Mesothelial cell of epicardium (in vitro differentiated cells): ENCODE measurements at places on chromosomes 1 and 21. TPM values are rescaled to one million over a fixed set of nuclear protein-coding genes. Genes with fewer than 3 reads are reported as not detected.

Gene TTLL10
- total RNA-seq, result 0.32 to 0.47 TPM in 2 of 3 replicates, not detected in the other

Gene PTPN7
- total RNA-seq, result 0.31 to 0.49 TPM (median 0.32 TPM) in 3 replicates

Gene BGLAP
- 5.8 to 7.3 TPM (median 6.8 TPM) in 3 replicates for total RNA-seq

Gene ALX3
- total RNA-seq, result 127 to 136 TPM (median 132 TPM) in 3 replicates

Gene RYR2
- 5.1 to 13.0 TPM (median 6.1 TPM) in 3 replicates for total RNA-seq

Gene SELP
- total RNA-seq, result 0.49 to 0.65 TPM (median 0.61 TPM) in 3 replicates

Gene TRPM2
- total RNA-seq, result 0.09 to 0.16 TPM (median 0.09 TPM) in 3 replicates

Gene CD1B
- total RNA-seq, result not detected in 3 replicates

Gene NOS1AP
- 3.8 to 4.4 TPM (median 4.4 TPM) in 3 replicates for total RNA-seq

Gene SDC3
- 43.2 to 46.7 TPM (median 43.3 TPM) in 3 replicates for total RNA-seq

Gene FCRL5
- total RNA-seq, result not detected in 3 replicates

Gene CYP4B1
- 0.20 to 0.40 TPM (median 0.27 TPM) in 3 replicates for total RNA-seq

DNA sequence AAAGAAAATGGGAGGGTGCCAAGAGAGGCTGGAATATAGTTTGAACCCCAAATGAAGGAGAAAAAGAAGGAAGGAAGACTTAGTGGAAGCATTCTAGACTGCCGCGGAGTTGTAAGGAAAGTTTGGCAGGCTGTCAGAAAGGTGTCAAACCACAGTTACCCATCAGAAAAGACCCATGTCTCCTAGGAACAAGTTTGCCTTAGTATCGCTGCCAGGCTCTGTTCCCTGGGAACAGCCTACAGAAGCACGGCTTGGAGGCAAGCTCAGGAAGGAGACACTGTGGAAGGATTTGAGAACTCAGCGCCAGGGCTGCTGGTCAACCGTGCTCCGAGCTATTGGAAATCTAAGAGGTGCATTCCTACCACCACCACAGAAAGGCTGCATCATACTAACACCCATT, 197.4 kb downstream of the RRAGC start:
- H3K4me3 ChIP-seq, result no peak overlapping the region
- H3K36me3 ChIP-seq, result no peaks in the 10 kb centered on the region
- DNase-seq, result no peak
- H3K27me3 ChIP-seq, result peaks cover 64% of the 10 kb centered on the region
- no peaks in the 10 kb centered on the region for H3K4me1 ChIP-seq

DNA sequence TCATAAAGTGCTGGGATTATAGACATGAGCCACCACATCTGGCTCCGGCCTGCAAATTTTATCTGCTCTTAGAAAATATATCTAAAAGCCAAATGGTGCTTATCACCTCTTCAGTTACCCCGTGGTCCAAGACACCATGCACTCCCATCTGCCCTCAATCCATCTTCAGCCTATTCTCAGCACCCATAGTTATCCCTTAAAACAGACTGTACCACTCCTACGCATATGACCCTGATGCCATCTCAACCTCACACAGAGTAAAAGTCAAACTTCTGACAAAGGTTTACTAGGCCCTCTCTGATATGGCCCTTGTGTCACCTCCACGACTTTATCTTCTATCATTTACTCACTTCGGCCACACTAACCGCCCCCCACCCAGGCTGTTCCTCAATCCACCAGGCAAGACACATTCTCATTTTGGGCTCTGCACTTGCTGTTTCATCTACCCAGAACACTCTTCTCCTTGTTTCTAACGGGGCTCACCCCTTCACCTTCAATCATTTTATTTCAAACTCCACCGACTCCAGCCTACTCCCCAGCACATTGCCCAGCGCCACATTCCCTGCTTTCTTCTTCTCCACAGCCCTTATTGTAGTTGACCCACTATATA, 33.0 kb downstream of the USP48 start:
- no peak overlapping the region for H3K27ac ChIP-seq
- no peak overlapping the region for H3K4me3 ChIP-seq
- H3K27me3 ChIP-seq, result no peaks in the 10 kb centered on the region
- no peak for DNase-seq

- no peak for DNase-seq
- H3K4me1 ChIP-seq, result peaks cover 34% of the 10 kb centered on the region
- peaks cover 15% of the 10 kb centered on the region for H3K36me3 ChIP-seq
- H3K27ac ChIP-seq, result peak overlapping the region; percentile 93
These were observed 3.2 kb downstream of the BTF3L4 start for GRCh38 chr1:52059321-52059720.

- peak overlapping the region; percentile 13 for H3K27ac ChIP-seq
- no peak for DNase-seq
- H3K27me3 ChIP-seq, result no peaks in the 10 kb centered on the region
- H3K36me3 ChIP-seq, result no peaks in the 10 kb centered on the region
- no peak overlapping the region for H3K4me3 ChIP-seq
These were observed 1097.4 kb downstream of the TTLL7 start for GRCh38 chr1:82901561-82901960.

- H3K4me1 ChIP-seq, result peaks cover 2% of the 10 kb centered on the region
- H3K27me3 ChIP-seq, result peaks cover 18% of the 10 kb centered on the region
- H3K27ac ChIP-seq, result no peak overlapping the region
- H3K36me3 ChIP-seq, result no peaks in the 10 kb centered on the region
These were observed 24.5 kb downstream of the LAMB3 start for GRCh38 chr1:209627732-209628196.

GRCh38 chr1:56639211-56639610, 5.9 kb upstream of the PRKAA2 start:
- peaks cover 10% of the 10 kb centered on the region for H3K4me1 ChIP-seq
- DNase-seq, result no peak
- H3K4me3 ChIP-seq, result no peak overlapping the region
- H3K36me3 ChIP-seq, result no peaks in the 10 kb centered on the region

GRCh38 chr21:45899317-45900033, 82.1 kb upstream of the COL6A1 start:
- H3K4me3 ChIP-seq, result no peak overlapping the region
- no peak overlapping the region for H3K27ac ChIP-seq
- H3K4me1 ChIP-seq, result peaks cover 6% of the 10 kb centered on the region

DNA sequence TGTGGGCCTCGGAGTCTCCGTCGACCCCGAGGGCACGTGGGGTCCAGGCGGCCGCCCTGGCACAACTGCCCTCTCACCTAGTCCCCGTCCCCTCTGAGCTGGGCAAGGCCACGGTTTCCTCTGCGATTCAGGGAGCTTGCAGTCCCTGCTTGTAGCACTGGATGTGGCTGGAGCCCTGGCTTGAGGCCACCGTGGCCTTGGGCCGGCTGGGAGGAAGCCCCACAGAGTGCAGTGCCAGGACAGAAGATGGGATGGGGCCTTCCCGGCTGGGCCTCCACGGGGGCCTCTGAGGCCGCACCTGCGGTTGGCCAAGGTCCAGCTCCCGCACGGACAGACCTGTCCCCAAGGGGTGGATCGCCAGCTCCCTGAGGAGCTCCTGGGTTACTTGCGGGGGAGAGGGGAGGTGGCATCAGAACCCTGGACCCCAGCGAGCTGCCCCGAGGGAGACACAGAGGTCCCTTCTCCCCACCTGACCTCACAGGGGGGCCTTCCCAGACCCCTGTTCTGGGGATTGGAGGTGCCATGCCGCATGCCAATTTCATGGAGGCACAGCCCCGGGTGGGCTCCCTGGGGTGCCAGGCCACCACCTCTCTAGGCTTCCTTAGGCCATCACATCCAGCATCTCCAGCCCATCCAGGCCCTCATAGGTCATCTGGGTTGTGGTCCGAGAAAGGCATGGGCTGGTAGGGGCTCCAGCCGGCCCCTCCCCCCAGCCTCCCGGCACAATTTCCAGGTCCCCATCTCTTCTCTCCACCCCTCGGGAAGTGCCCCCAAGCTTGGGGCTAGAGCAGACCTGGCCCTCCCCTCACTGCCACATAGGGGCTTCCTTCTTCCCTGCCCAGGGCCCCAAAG, 80.8 kb downstream of the MORN1 start:
- H3K36me3 ChIP-seq, result peaks cover 19% of the 10 kb centered on the region
- H3K27ac ChIP-seq, result peak overlapping the region; percentile 75
- H3K4me3 ChIP-seq, result no peak overlapping the region
- H3K27me3 ChIP-seq, result no peaks in the 10 kb centered on the region
- DNase-seq, result no peak

GRCh38 chr1:176617881-176618280, 154.9 kb downstream of the PAPPA2 start:
- H3K27ac ChIP-seq, result no peak overlapping the region
- H3K27me3 ChIP-seq, result no peaks in the 10 kb centered on the region
- H3K4me3 ChIP-seq, result no peak overlapping the region
- H3K36me3 ChIP-seq, result no peaks in the 10 kb centered on the region
- DNase-seq, result no peak

DNA sequence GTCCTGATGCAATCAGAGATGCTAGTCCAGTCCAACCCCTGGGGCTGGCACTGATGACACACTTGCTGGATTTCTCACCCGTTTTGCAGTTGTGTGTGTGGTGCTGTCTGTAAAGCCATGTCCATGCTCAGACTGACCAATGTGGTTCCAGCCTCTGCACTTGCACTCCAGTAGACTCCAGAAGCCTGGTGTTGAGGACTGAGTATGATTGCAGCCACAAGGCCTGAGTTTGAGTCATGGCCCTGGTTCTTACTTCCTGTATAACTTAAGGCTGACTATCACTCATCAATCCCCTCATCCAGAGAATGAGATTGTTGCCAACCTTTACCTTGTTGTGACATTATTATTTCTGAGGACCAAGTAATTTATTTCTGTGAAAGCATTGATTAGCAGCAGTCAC, 34.8 kb upstream of the IKBKE start:
- DNase-seq, result no peak
- no peaks in the 10 kb centered on the region for H3K4me1 ChIP-seq
- H3K36me3 ChIP-seq, result peaks cover 25% of the 10 kb centered on the region

GRCh38 chr21:46474382-46474781, 15.7 kb downstream of the DIP2A start:
- no peak overlapping the region for H3K27ac ChIP-seq
- H3K4me3 ChIP-seq, result no peak overlapping the region
- no peaks in the 10 kb centered on the region for H3K4me1 ChIP-seq
- DNase-seq, result no peak

GRCh38 chr1:217484871-217485270, 146.0 kb downstream of the GPATCH2 start:
- no peak for DNase-seq
- no peaks in the 10 kb centered on the region for H3K27me3 ChIP-seq
- H3K4me3 ChIP-seq, result no peak overlapping the region
- peaks cover 27% of the 10 kb centered on the region for H3K36me3 ChIP-seq
- H3K27ac ChIP-seq, result no peak overlapping the region

GRCh38 chr1:221824025-221824424, 82.1 kb upstream of the DUSP10 start:
- no peaks in the 10 kb centered on the region for H3K4me1 ChIP-seq
- DNase-seq, result no peak
- H3K4me3 ChIP-seq, result no peak overlapping the region
- H3K27me3 ChIP-seq, result peaks cover 35% of the 10 kb centered on the region
- no peaks in the 10 kb centered on the region for H3K36me3 ChIP-seq

DNA sequence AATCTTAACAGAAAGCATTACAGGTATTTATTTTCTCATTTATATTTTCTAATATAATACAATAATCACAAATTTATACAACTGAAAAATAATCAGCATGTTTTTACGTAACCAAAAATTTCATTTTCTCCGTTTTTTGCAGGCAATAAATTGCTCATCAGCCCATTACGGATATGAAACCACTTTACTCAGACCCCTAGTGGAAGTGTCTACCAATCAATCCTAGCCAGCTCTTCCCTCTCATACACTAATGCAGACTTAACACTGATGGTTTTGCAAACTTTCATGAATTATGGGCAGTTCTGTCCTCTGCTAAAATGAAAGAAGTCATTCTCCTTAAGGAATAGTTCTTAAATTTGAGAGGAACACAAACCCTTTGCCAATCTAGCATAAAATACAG, 124.7 kb downstream of the EIF4G3 start:
- H3K36me3 ChIP-seq, result peaks cover 18% of the 10 kb centered on the region
- peaks cover 5% of the 10 kb centered on the region for H3K4me1 ChIP-seq
- H3K4me3 ChIP-seq, result no peak overlapping the region
- H3K27me3 ChIP-seq, result no peaks in the 10 kb centered on the region

DNA sequence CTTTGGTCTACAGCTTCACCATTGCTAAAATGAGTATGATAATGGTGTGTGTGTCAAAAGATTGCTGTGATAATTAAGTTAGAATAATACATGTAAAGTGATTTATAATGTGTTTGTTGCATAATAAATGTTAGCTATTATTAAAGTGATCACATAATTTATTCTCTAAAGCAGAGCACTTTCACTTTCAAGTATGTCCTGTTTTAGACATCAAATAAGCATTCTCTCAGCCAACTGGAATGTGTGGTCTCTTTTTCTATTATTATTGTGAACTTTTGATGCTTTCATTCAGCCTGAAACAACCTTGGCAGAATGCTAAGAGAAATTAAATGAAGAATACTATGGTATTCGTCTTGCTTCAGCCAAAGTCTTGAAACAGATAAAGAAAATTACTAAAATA, 102.8 kb upstream of the COL11A1 start:
- H3K27me3 ChIP-seq, result no peaks in the 10 kb centered on the region
- H3K27ac ChIP-seq, result peak overlapping the region; percentile 17
- DNase-seq, result no peak
- no peaks in the 10 kb centered on the region for H3K36me3 ChIP-seq
- peaks cover 16% of the 10 kb centered on the region for H3K4me1 ChIP-seq

DNA sequence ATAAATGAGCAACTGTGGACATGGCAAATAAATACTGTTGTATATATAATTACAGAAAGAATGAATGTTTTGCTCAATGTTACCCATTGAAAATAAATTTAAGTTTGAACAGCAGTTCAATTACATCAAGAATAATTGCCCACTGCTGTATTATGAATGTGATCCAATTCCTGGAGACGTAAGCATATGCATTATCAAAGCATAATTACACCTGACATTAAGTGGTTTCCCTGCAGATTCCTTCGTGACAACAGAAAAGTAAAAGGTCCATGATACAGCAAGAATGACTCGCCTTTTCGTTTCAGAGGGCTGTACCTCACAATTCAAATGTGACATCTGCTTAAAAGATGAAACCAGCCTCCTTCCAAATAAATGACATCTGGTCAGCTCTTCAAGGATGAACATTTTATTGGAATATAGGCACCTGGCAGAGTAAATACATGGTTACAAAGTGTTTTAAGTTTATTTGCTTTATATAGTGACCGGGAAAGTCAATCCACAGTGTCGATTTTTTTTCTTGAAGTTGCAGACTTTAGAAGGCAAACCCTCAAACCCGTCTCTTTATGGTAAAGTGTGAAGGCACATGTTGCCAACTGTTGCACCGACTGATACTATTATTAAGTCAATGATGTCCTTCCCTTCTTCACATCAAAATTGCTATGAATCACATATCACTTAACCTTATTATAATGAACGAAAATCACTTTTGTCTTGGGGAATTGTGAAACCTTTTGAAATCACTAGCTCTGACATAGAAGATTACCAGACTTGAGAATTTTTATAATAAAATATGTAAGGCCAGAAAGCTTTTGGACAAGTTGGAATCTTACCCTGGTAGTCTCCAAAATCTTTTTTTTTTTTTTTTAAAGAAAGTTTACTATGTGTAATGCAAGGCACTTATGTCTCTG, 36.2 kb upstream of the EDEM3 start:
- no peak for DNase-seq
- peaks cover 2% of the 10 kb centered on the region for H3K4me1 ChIP-seq
- no peaks in the 10 kb centered on the region for H3K27me3 ChIP-seq
- no peak overlapping the region for H3K27ac ChIP-seq
- no peak overlapping the region for H3K4me3 ChIP-seq

- H3K36me3 ChIP-seq, result peaks cover 6% of the 10 kb centered on the region
- no peak for DNase-seq
- H3K4me1 ChIP-seq, result no peaks in the 10 kb centered on the region
- H3K27me3 ChIP-seq, result no peaks in the 10 kb centered on the region
These were observed 277.8 kb downstream of the LTN1 start for GRCh38 chr21:28714777-28715464.
